Activated CD8-positive, alpha-beta memory T cell treated with anti-CD3 and anti-CD28 coated beads, Interleukin-2, amount 50 U/mL, for 4 hours (primary cell): ENCODE measurements at places on chromosomes 2 and 18.

- no peak for DNase-seq
These were observed 19.5 kb downstream of the RELCH start for GRCh38 chr18:62206593-62206992.

- DNase-seq, result peak; percentile 86
These were observed 5.8 kb downstream of the NT5DC4 start for GRCh38 chr2:112726487-112727190.

- DNase-seq, result no peak
These were observed 373.8 kb downstream of the ZEB2 start for GRCh38 chr2:144146076-144146475.

DNA sequence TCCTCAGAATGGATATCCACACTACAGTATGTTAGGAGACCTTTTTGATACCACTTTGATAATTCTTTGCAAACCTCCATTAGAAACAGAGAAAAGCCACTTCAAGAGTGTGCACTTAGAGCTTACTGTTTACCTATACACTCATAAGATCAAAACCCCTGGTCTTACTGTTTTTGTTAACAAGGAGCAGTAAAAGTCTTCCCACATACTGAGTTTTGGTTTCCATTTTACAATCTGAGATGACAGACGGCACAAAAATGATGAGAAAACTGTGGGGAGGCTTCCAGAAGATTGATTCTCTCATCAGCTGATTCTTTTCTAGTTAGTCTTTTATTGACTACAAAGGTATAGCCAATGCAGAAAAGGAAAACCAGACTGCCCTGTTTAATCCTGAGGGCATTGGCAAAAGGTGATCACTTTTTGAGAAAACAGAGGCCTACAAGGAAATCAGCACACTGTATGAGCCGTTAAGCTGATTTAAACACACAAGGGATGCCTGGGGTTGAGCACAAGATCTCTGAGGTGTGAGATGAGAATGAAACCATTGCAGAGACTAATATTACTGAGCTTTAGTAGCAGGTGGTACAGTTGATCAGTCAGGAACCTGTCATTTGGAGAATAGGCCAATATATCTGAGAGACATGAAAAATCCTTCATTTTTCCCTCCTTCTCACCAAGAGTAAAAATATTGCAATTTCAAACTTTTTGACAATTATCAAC is 368.6 kb downstream of the GRB14 start:
- no peak for DNase-seq

GRCh38 chr2:213818436-213818835 is 534.2 kb downstream of the SPAG16 start:
- no peak for DNase-seq

DNA sequence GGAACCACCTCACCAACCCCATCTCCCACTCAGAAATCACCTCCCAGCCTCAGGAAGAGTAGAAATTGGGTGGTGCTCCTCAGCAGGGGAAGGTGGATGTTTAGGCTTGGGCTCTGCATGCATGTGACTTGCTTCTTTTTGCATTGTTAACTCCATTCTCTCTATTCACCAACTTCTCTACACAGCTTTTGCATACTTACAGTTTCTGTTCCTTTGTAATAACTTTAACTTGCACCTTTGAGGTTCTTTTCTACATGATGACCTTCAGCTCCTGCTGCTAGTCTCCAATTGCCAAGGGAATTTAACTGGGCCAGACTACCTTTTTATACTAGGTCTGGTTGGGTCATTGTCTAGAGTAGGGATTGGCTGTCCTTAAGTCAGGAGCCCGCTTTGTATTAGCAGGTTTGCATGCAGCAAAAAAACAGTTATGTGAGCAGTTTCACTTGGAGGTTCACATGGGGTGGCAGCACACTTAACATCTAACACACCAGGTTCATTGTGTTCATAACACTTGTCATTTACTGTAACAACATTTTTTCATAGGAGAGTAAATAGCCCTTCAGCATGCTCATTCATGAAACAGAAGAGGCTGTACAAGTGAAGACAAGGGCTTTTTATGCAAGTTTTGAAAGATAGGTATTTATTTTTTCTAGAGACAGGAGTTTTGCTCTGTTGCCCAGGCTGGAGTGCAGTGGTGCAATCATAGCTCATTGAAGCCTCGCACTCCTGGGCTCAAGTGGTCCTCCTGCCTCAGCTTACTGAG is 12.0 kb downstream of the MRPL35 start:
- no peak for DNase-seq

- DNase-seq, result no peak
These were observed 11.1 kb downstream of the ITPRID2 start for GRCh38 chr2:181902625-181903024.

DNA sequence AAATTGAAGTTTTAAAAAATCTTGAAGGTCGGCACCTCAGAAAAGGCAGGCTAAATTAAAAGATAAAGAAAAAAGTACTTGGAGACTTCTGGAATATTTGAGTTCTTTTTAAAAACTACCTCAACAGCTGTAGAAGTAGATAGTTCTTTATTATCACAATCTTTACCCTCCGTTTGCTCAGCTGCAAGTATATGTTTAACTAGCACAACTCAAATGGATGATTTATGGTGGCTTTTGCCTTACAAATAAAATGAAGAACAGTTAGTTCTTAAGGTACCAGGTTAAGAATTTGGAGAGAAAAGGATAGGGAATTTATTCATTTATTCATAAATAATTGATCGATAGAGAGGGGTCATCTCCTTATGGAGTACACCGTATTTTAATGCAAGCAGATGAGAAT is 237.6 kb upstream of the FOSL2 start:
- no peak for DNase-seq

GRCh38 chr2:43343573-43344304 is 117.3 kb upstream of the ZFP36L2 start:
- no peak for DNase-seq

GRCh38 chr2:85540133-85540648 is 1.2 kb downstream of the MAT2A start:
- DNase-seq, result no peak

DNA sequence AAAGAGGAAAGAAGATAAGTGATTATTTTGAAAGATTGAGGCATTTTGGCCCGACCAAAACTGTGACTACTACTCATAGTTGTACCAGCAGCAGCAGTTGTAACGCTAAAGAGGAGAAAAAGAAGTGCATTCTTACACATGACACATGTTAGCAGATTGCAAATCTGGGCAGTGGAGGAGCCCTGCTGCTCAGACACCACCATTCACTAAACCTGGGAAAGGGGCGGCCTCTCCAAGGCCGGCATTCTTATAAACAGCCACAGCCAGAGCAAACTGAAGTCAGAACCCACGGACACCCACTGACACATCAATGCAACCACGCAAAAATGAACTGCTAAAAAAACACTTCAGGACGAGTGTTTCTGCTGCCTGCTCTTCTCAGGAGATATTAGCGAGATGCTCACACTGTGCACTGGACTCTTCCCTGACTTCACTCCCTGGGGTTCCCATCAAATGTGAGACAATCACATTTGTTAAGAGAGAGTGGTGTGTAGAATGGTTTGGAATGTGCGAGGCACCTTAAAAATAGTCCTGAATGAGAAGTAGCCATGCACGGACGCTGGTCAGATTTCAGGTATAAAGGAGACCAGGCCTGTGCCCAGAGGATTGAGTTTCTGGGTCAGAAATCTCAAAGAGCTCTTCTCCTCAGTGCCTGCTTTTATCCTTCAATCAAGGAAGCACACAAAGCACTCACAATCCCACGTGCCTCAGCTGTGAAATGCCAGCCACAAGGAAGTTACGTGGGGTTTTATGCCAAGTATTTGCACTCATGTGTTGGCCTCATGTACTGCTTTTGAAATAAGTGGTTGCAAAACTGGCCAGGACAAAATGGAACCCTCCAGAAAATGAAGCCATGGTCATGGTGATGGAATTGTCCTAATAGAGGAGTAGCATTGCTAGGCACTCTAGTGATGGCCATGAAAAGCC is 83.4 kb downstream of the MTCL1 start:
- no peak for DNase-seq

DNA sequence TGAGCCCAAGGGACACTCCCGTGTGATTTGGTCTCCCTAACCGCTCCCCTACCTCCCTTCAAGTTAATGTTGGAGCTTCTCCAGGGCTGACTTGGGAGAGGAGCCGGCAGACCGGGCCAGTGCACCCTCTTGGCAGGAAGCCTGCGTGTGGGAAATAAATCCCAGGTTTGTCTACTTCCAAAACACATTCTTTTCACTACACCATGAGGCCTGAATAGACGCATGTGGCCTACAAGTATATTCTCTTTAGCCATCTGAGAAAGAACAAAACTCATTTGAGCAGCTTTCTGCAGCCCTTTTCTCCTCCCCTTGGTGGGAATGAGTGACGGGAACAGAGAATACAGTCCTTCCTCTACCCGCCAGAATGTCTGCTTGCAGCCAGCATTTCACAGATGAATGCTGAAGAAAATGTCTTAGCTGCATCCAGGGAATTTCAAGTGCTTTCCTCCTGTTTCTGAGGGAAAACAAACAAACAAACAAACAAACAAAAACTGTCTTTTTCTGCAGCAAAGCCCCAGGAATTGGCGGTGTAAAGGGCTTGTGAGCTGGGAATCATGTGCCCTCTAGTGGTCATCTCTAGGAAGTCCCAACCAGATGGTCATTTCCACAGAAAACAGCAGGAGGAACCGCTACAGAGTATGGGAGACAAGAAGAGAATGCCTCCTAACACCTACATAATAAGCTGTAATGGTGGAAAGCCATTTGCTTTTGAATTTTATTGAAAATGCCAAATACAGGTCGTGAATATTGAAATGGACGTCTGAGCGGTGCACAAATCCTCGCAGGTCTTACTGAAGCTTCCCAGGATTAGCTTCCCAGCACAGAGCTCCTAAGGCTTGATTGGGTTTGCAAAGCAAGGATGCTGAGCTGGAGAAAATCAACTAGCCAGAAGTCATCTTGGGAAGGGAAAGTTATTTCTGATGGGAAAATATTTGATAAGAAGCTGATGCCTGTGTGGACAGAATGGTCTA is 41.2 kb upstream of the DAPL1 start:
- DNase-seq, result no peak
